ENCODE measurements at places on chromosomes 6 and 20.

DNA sequence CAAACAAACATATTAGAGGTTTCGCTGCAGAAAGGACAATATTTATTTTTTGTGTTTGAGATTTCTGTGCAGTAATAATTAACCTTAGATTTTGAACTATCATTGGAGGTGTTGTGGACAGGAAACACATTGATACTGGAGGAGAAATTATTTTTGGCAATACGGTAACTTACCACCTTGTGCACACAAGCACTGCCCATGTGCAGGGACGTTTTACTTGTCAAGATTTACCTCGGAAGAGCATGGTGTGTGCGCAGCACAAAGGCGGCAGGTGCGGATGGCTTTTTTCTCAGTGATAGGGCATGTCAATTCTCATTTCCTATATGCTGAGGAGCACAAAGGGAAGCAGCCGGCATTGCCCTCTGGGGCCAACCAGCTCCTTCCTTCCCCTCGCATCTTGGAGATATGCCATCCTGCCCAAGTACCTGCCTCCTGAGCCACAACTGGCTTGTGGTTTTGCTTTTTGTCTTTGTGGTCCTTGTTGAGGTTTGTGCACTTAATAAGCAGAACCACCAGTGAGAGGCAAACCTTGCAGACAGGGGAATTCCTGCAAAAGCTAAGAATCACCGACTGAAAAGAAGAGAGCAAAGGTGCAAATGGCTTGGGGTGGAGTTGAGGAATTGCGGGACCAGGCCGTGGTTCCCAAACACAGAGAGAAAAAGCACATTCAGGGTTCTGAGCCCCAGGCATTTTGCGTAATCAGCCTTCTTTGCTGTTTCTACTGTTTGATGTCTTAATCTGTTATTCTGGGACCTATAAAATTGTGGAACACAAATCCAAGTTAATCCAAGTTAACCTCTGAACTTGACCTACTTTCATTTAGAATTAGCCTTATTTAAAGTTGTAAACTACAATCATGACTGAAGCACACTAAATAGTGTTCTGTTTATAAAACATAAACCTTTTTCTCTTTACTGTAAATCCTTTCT is 21.9 kb downstream of the SAMD5 start:
- DNase-seq: no peak

- DNase-seq: no peak
Observed at GRCh38 chr6:116011520-116011919, 49.2 kb downstream of the FRK start.

GRCh38 chr20:2749343-2749950 is 51.0 kb downstream of the CPXM1 start:
- no peak for DNase-seq

DNA sequence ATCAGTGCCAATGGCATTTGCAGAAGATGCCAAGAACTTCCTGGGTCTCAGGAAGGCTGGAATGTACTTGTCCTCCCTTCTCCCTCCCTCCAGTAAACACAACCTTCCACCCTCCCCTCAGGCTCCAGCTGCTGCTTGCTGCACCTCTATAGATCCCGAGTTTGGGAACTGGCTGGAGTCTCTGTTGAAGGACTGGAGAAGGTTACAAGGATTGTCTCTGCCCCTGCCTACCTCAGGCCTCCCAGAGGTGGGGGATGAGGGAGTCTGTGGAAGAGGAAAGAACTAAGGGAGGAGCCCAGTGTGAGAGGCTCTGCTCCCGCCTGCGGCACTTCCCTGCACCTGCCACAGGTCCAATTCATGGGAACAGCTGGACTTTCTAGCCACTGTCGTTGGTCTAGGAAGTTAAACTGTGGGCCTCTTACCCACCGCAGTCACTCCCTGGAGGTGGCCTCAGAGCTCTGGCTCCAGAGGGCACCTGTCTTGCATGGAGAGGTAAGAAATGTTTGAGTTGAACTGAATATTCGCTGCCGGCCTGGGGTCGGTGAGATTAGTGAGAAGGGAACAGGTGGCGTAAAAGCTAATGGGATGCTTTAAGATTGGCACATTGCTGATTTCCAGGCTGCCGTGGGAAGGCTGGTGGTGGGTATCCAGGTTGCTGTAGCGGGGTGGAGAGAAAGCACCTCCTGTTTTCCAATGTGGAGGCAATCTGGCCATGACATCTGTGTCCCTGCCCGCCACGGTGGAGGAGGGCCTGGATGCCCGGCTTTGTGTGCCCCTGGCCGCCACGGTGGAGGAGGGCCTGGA is 54.3 kb downstream of the PPP1R14C start:
- no peak for DNase-seq

DNA sequence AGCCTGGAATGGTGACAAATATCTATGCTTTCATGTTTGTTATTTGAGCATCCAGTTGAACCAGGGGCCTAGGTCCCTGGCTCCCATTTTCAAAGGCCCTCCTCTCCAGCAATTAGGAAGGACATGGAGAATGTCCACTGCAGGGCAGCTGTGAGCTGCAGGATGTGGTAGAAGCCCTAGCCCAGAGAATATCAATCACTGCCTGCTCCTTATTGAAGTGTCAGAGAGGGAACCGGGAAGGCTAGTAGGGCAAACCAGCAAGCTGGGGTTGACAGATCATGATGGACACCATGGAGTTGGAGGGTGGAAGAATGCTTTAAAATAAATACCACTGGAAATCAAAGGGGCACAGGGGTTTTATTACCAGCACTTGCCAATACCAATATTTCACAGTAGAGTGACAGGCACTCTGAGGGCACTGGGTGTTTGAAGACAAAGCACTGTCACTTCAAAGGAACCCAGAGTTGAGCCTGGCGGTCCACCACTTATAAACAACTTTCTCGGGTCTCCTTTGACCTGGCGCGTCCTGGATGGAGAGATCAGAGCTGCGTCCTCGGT is 47.7 kb downstream of the ZNF831 start:
- DNase-seq: no peak

DNA sequence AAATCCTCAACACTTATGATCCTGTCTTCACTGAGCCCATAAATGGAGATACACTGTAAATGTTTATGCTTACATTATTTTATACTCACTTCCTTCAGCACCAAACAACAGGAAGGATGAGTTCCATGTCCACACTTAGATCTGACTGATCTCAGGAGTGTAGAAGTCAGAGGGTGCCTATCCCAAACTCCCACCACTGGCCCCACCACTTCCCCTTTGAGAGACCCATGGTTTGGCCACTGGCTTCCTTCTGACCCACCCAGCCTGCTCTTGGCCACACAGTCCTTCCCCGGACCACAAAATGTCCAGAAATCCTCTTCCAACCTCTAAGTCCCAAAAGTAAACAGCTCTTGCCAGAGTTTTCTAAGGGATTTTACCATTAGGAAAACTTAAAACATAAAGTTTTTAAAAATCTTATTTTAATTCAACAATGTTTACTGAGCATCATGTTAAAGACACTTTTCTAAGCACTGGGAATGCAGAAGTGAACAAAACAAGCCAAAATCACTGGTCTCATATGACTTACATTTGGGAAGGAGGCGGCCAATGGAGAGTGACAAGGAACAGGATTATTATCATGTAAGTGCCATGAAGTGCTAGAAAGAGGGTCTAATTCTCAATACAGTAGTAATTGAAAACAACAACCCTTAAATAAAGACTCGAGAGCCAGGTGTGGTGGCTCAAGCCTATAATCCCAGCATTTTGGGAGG is 103.8 kb downstream of the NRSN1 start:
- no peak for DNase-seq

- DNase-seq: no peak
Observed at GRCh38 chr6:50868466-50868865, 49.8 kb downstream of the TFAP2B start.

DNA sequence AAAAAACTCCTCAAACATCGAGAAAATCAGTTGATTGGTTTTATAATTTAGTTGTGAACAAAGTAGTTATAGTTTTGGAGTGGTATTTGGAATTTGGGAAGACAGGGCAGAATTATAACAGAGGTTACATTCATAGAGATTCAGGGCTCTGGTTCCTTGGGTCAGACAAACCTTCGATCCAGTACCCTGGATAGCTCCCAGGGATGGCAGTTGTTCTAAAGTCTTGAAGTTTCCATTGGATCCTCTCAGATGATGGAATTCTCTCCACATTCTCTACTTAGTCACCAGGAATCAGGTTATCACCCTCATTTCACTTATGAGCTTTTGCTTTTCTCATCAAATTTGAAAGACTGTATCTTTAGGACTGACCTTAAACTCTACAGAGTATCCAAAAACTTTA is 285.1 kb downstream of the CENPW start:
- no peak for DNase-seq

DNA sequence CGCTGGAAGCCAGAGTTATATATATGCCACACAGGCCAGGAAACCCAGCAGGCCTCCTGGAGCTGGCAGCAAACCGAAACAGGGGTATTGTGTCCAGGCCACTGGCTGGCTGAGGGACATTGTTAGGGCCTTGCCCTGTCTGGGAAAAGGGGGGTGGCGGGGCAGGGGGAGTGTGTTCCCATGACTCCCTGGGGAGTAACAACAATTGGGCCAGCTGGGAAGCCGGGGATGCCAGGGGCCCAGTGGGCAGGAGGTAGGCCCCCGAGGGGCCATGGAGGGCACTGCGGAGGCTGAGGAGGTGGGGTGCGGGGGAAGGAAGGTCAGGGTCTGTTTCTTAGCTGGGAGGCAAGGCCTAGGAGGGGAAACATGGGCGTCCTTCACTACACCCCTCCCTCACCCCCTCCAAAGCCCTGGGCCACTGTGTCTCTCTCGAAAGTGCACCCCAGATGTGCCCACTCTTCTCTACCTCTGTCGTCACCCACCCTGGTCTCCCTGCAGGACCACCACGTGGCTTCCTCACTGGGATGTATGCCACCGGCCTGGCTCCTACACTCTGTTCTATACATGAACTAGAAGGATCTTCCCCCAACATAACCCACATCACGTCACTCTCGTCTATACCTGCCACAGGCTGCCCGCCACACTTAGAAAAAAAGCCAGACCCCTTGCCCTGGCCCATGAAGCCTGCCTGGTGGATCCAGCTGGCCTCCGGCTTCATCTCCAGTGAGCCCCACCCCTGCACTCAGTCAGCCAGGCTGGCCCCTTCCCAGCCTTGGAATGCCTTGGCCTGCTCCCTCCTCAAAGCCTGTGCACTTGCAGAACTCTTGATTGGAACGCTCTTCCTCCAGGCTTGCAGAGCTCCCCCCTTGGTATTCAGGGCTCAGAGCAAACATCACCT is 7.8 kb upstream of the E2F1 start:
- no peak for DNase-seq

- DNase-seq: no peak
Observed at GRCh38 chr20:14960831-14961230, 623.4 kb upstream of the FLRT3 start.

GRCh38 chr6:169173532-169174268 is 79.9 kb downstream of the THBS2 start:
- DNase-seq: no peak

DNA sequence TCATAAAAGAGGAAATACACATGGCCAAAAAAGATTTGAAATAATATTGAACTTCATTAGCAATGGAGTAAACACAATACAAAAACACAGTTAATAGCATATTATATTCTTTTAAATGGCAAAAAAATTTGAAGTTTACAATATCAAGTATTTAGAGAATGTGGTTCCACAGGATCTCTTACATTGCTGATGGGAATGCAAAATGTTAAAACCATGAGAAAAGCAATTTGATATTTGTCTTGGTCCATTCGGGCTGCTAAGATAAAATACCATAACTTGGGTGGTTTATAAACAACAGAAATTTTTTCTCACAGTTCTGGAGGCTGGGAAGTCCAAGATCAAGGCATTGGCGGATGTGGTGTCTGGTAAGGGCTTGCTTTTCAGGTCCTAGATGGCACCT is 154.0 kb upstream of the PLN start:
- no peak for DNase-seq

GRCh38 chr6:21423106-21423854 is 170.3 kb upstream of the SOX4 start:
- no peak for DNase-seq

GRCh38 chr6:60681806-60682205 is 1604.2 kb downstream of the KHDRBS2 start:
- DNase-seq: no peak

DNA sequence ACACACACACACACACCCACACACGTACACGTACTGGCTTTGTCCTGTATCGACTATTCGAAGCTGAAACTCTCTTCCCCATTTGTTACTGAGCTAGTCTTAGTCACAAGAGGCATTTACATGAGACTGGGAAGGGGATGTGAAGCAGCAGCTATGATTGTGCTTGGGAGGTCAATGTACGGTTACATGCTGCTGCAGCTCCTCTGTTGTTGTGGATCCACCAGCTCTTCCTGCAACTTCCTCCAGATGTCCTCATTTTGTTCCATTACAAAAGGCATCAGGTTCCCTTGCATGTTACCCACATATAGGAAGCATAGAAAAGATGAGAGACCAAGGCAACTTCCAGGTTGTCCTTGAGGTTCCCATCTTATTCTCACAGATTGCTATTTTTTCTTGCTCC is 612.4 kb upstream of the IMPG1 start:
- DNase-seq: no peak

GRCh38 chr20:46306743-46307138 is 1.6 kb downstream of the CDH22 start:
- no peak for DNase-seq

DNA sequence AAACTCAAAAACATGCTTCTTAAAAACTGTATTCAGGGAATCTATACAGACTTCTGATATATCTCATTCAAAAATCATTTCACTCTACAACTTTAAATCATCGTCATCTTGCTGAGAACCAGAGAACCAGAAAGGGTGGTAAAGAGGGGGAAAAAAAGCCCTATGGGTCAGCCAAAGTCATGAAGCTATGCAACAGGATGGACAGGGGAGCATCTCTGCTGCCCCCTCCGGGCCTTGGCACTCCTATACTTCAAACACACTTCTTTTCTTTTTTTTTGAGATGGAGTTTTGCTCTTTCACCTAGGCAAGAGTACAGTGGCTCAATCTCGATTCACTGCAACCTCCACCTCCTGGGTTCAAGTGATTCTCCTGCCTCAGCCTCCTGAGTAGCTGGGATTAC is 73.5 kb upstream of the NFATC2 start:
- no peak for DNase-seq

- no peak for DNase-seq
Observed at GRCh38 chr20:39066471-39067242, 104.5 kb downstream of the DHX35 start.

- DNase-seq: no peak
Observed at GRCh38 chr6:113645576-113645970, 211.6 kb upstream of the MARCKS start.

DNA sequence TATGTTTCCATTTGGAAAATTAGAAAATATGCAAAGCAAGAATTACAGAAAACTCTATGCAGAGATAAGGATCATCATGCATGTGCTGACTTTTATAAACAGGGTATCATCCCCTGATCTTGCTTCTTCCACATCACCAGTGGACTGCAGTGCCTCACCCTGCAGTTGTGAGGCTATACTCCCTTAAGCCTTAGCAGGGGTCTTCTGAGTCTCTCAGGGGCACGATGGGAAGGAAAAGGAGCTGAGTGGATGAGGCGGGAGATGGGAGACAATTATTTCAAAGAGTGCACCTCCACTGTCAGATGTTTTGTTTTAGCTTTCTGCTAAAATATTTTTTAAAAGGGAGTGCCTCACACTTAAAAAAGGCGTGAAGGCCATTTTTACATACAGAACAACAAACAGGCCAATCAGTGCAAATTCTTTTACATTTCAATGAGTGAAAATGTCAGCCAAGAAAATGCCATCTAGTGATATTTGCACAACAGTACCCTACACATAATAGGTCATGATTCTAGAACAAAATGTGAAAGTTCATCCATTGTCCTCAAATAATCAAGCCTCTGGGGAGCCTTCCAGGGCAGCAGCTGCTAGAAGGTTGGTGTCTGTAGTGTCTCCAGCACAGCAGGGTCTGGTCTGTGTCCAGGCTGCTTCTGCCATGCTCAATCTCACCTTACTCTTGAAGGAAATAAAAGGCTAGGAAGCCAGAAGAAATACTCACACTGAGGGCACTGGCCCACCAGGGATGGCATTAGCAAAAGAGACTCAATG is 13.2 kb upstream of the SERPINB9 start:
- no peak for DNase-seq

- DNase-seq: no peak
Observed at GRCh38 chr20:7161690-7162089, 394.2 kb downstream of the BMP2 start.
